ENCODE measurements at places on chromosomes 11 and 22.

GRCh38 chr11:17546240-17546639 is 819 bp upstream of the OTOG start:
- no peak for ATAC-seq

DNA sequence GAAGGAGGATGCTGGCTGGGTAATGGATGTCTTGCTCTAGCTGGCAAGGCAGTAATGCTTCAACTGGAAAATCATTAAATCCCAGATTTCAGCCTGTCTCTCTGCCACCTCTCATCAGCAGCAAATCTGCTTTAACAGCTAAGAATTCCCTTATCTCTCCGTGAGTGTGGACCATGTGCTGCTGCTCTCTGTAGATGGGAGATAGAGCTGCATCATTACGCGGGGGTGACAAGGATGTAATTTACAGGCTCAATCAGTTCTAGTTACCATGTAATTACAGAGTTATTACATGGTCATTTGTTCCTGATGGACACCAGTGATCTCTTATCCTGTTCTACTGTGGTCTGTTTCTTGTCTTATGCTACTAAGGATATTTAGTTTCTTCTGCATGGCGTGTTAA is 665.4 kb downstream of the NTM start:
- ATAC-seq, result no peak

DNA sequence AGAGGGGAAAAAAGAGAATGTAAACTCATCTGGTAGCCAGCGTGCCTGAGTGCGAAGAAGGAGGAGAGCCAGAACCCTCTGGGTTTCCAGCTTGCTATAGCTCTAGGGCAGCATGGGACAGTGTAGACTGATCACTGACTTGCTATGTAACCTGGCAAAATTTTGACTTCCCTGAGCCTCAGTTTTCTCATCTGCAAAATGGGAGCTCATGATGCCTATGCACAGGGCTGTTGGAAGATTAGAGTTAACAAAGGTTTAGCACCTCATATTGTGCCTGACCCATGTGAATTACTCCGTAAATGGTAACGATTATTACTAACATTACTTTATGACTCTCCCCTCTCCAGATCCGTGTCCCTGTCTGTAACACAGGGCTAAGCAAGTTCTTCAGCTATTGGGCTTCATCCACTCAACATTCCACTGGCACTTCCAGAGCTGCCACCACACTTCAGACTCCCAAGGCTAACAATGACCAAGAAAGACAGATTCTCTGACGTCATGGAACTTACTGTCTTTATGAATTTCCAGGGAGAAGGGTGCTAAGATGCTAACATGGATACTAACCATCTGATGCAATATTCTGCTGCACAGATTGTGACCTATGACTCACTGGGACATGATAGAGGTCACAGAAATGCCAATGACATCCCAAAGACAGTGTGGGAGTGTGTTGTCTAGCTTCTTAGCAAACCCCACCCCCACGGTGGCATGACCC is 195.2 kb downstream of the TRIM29 start:
- ATAC-seq, result no peak

DNA sequence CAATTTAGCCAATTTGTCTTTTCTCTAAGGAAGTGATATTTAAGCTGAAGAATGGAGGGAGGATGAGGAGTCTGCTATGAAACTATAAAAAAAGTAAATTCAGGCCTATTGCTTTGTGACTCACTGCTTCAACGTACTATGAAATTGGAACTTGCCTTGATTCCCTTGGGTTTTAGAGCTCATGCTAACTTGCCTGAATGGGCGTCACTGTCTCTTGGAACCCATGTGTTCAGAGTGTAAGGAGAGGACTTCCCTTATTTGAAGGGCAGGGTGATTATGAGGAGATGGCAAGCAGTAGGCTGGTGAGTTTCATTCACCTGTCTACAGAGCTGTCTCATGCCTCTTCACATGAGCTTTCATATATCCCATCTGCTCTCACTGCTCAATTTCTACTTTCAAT is 28.7 kb upstream of the WT1 start:
- ATAC-seq, result no peak

DNA sequence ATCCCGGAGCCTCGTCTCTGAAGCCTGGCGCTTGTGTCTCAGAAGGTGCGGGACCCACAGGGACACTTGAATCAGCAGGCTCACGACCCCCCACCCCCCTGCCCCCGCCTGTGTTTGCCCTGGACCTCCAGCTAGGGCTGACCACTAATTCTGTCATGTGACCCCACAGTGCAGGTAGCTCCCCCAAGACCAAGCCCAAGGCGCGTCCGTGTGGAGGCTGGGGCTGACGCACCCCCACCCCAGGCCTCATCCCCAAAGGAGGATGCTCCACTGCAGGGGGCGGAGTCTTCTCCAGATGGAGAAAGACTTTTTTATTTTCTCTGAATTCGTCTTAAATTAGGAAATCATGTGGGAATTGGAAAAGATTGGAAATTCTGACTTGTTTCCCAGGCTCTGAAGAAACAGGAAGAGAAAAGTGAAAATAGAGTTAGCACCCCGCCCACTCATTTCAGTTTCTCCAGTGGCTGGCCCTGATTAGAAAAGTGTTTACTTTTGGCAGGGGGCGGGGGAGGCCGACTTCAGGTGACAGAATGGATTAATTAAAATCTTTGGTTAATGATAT is 1.0 kb upstream of the RELA start:
- peak; percentile 72 for ATAC-seq

- no peak for ATAC-seq
Measured at GRCh38 chr11:68776442-68777235, 25.3 kb upstream of the TESMIN start.

DNA sequence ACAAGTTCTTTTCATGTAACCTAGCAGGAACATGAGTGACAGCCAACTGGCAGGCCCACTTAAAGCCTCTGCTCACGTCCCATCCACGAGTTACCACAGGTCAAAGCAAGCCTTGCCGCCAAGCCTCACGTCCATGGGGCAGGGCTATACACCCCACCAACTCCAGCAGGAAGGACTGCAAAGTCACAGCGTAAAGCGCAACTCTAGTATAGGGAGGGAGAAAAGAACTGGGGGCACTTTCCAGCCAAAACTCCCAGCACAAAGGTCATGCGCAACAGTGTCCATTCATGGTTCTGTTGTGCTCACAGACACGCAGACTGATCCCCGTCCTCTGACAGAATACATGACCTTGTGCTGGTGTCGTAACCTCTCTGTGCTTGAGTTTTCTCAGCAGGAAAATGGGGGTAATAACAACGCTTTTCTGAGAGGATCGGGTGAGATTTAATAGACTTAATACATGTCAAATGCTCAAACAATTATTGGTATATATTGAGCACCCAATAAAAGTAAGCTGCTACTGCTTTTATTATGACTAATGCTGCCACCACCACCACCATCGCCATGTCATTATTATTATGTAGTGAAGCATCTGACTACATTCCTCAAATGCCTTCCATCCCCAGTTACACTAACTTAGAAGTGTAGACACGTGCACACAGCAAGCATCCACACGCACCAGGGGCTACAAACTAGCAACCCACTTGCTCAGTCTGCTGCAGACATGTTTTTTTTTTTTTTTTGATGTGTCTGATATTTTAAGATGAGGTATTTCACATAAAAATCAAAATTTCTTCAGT is 104.4 kb upstream of the PARVA start:
- ATAC-seq, result peak; percentile 32

GRCh38 chr11:7571640-7572000 is 57.8 kb downstream of the PPFIBP2 start:
- peak; percentile 92 for ATAC-seq

GRCh38 chr11:70159627-70160570 is 43.2 kb upstream of the FADD start:
- peak; percentile 28 for ATAC-seq

GRCh38 chr11:99973993-99974392 is 713.1 kb upstream of the ARHGAP42 start:
- no peak for ATAC-seq

DNA sequence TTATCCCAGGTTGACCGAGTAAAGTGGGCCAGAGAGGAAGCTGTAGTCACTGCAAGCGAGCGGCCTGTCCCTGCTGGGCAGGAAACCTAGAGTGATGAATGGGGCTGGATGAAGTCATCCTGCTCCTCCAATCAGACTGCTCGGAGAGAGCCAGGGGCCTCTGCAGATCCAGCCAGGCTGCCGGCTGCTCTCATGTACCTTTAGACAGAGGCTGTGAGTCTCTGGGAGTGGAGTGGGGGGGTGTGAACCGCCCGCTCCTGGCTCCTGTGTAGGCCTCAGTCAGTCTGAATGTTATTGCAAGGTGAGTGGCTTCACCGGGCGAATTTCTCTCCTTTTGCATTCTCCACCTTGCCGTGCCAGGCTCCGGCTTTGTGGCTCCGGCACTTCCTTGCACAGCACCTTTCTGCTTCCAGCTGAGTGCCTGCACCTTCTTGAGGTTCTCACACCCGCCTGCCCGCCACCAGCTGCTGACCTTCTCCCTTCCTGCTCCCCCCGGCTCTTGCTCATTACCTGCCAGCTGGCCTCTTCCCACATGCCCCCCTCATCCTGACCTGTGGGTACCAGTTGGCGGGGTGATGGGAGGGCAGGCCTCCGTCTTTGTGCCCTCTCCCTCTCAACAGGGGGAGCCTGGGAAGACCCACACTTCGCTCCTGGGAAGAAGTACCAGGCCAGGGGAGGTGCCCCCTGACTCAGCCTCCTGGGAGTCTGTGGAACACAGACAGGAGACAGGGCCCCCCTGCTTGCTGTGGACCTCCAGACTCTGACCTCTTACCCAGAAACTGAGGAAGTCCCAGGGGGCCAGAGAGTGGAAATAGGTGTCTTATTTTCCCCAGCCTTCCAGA is 79.9 kb downstream of the GRAMD1B start:
- ATAC-seq, result peak; percentile 92

DNA sequence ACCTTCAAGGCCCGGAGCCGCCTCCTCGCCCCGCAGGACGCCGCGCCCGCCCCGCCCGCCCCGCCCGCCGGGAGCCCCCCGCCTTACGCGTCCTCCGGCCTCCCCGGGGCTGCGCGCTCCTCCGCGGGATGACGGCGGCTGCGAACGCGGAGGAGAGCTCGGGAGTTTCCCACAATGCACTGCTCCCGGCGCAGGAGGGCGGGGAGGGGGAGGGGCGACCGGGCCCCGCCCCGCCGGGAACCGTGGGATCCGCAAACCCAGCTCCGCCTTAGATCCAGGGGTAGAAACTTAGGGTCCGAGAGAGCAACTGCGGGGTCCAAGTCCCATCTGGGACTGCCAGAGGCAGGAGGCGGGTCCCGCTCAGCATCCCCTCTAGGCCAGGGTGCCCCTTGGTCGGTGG is at the start of gene CEND1:
TSS of gene CEND1 (minus strand) at position 148 of the 400 bp plus-strand sequence. CDS start 1,514 bp downstream, outside the sequence.
- ATAC-seq, result peak; percentile 43

DNA sequence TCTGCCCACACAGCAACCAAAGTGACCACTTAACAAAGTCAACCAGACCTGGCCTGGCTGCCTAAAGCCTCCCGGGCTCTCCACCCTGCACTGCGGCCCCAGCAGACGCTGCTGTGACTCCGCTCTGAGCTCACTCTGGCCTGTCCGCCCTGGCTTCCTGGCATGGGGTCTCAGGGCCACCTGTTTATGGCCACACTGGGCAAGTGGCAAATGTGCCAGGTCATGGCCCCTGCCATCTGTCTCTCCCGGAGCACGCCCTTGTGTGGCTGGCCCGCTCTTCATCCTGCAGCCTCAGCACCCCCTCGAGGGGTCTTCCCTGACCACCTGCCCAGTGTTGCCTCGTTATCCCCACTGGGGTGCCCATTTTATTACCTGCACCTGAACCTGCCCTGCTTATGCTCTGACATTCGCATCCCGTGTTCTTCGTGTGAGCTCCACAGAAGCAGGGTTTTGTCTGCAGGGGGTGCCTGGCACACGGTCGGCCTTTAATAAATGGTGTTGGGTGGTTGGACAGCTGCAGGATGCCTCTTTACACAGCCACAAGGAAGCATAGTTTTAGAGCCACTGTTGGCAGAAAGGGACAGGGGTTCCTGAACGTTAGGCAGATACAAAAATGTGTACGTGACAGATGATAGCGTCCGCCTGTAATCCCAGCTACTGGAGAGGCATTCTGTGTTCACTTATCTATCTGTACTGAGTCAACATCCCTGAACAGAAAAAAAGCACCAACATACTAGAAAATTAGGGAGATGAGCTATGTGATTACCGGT is 785.6 kb downstream of the TBC1D22A start:
- ATAC-seq, result no peak

DNA sequence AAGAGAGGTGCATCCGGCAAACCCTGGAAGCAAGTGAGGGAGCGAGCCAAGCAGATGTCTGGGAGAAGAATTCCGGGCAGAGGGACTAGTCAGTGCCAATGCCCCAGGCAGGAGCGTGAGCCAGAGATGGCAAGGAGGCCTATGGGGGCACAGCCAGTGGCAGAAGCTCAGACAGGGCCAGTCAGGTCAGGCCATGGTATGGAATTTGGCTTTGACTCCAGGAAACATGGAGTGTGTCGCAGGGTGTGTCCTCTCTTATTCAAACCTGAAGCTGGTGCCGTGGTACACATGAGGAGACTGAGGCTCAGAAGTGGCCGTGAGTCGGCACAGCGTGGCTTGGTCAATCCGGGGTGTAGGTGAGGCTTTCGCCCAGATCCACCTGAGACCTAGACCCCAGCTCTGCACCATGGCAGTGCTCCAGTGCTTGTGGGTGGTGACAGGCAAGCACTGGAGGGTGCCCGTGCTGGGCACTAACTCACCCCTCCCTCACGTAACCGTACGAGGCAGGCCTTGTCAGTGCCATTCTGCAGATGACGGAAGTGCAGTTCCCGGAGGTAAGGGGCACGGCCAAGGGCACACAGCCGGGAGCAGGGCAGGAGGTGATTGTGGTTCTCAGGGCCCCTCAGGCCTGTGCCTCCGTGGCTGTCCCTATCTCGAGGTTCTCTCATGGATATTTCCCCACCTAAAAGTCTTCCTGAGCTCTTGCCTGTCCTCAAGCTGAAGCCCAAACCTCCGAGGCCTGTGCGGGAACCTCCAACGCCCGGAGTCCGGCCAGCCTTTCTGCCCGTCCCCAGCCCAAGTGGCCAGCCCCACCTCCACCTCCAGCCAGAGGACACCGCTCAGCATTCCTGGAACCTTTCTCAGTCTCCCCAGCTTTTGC is 10.6 kb upstream of the SPI1 start:
- no peak for ATAC-seq
